ENCODE measurements at places on chromosomes 3 and 15.
A peak's percentile ranks its signal among the peaks of the same experiment; 100 is the strongest.

GRCh38 chr3:162517110-162517509 lies 1020.5 kb downstream of the OTOL1 start:
- DNase-seq: no peak

GRCh38 chr15:82130248-82130647 lies 84.4 kb upstream of the MEX3B start:
- DNase-seq: no peak

GRCh38 chr15:64092864-64093626 lies 593 bp downstream of the CIAO2A start:
- DNase-seq: peak; percentile 64

DNA sequence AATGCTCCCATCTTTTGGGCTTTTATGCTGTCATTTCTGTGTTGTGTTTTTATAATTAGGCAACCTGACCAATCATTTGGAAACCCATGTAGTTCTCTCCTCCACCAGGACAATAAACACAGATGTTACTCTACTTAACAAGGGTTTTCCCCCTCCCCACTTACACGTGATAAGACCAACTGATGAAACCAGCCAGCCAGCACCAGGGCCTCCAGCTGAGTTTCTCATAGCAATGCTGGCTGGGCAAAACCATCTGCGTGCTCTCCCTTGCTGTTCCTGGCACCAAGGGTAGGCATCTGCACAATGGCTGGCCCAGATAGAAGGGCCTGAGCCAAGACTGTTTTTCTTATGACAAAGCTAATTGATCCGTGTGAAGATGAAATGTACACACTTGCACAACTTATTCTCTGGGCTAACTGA lies 310.4 kb downstream of the PLCL2 start:
- DNase-seq: peak; percentile 29

DNA sequence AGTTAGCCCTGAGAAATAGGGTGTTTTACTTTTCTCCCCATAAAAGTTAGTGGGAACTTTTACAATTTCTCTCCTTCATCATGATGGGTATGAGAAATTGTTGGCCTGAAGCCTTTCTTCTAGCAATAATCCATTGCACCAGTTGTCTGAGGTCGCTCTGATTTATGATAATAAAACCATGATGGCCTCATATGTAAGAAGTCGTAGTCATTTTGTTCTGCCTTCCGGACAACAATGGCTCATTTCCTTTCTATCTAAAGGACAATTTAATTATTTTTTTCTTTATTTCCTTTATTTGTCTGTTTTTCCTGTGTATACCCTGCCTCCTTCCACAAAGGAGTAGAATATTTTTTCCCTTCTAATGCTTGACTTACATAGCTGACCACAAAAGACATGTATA lies 31.6 kb upstream of the GNB4 start:
- DNase-seq: no peak

DNA sequence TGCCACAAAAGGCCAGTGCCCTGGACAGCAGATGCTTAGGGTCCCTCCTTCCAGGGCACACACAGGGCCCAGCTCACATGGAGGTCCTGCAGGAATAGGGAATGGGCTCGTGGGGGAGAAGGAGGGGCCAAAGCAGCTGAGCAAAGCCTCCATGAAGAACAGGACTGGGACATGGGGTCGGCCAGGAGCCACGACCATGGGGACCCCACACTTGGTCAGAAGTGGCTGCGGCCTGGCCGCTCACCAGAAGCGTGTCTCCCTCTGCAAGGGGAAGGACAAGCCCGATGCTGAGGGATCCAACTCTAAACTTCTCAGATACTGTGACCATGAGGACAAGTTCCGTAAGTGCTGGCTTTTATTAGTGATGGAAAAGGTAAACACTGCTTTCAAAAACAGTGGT lies 15.3 kb downstream of the RBPMS2 start:
- no peak for DNase-seq

DNA sequence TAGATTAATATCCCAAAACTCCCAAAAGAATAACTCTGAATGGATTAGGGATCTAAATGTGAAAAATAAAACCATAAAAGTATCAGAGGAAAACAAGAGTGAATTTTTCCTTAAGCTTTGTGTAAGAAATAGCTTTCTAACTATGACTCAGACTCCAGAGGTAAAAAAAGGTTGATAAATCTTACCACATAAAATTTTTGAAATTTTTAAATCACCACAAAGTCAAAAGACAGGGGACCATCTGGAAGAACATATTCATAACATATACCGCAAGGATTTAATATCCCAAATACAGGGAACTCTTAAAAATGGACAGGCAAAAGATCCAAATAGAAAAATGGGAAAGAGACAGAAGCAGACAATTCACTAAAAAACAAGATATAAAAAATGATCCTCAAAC lies 145.0 kb downstream of the ARNT2 start:
- peak; percentile 86 for DNase-seq

- DNase-seq: no peak
Measured at GRCh38 chr3:192090586-192090985, 629.6 kb downstream of the PYDC2 start.

- no peak for DNase-seq
Measured at GRCh38 chr3:131998027-131998426, 36.8 kb downstream of the CPNE4 start.

DNA sequence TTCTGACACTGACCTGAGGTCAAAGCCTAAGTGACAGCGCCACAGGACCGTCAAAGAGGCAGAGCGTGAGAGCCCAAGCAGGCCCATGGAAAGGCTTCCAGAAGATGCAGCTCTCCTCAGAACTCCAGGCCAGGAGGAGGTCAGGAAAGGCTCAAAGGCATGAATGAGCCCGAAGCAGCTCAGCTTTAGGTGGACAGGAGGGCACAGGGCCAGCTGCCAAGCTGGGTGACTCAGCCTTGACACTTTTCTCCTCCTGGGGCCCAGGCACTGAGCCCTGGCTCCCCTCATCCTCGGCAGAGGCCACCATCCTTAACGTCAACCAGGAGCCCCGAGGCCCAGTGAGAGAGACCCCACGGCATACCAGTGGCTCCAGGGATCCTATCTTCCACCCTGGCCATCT lies 62.9 kb downstream of the ADCY5 start:
- peak; percentile 31 for DNase-seq

GRCh38 chr15:44092221-44092620 lies 102.8 kb downstream of the FRMD5 start:
- DNase-seq: peak; percentile 53

- DNase-seq: peak; percentile 94
Measured at GRCh38 chr15:62770752-62771151, 271.8 kb upstream of the TPM1 start.

DNA sequence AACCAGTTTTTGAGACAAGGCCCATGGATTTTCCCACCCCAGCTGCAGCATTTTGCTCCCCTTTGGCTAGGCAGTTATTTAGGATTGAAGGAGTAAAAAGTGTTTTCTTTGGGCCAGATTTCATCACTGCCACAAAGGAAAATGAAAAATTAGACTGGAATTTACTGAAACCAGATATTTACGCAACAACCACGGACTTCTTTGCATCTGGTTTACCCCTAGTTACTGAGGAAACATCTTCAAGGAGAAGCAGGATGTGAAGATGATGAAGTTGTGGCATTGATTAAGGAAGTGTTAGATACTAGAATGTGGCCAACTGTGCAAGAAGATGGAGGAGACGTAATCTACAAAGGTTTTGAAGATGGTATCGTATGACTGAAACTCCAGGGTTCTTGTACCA lies 165.2 kb upstream of the MYRIP start:
- peak; percentile 81 for DNase-seq

- no peak for DNase-seq
Measured at GRCh38 chr3:14422016-14422963, 19.9 kb downstream of the SLC6A6 start.
